ENCODE measurements at places on chromosomes 5 and 9.

- DNase-seq, result no peak
Observed at GRCh38 chr9:79580055-79580454, 8.3 kb downstream of the TLE4 start.

DNA sequence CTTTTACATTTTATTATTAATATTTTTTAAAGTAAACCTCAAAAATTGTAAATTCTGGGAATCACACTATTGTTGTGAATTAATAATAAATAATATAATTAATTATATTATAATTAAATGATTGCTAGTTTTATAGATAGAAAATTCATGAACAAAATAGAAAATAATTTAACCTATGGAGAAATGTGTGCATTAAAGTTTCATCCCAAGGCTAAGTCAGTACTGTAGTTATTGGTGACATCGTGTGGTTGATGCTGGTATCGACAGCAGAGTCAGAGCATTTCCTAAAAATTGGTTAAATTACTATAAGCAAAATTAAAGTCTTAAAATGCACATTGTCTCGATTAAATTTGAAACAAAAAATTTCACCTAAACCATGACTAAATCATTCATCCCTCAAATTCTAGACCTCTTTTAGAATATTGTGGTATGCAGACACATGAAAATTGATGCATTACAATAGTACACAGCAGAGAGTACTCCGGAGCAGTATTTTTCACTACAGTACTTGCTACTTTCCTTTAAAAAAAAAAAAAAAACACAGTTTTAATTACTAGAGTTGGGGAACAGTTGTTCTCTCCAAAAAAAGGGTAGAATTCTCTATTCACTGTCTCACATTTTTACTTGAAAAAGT lies 73.9 kb downstream of the RORB start:
- no peak for DNase-seq

DNA sequence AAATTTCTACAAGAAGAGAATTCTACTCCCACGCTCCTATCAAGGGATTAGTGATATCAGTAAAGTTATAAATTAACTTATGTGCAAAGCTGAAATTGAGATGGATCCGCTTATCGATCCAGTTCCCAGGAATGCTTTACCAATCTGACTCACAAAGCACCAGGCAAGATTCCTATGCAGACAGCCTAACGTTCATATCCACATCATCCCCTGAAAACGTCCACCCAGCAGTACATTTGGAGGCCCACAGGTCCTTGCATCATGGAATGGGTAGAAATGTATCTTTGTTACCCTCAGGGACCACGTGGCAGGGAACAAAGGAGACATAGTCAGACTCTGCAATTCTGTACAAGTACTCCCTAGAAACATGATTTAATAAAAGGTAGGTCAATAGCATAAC lies 147.4 kb downstream of the ESM1 start:
- DNase-seq, result no peak

GRCh38 chr5:43191740-43192557 lies at the start of gene NIM1K:
Gene NIM1K (plus strand): TSS chr5:43192225. CDS start chr5:43245776, 53,551 bp downstream.
- peak; percentile 13 for DNase-seq

GRCh38 chr5:31663519-31663918 lies 24.6 kb downstream of the PDZD2 start:
- no peak for DNase-seq

DNA sequence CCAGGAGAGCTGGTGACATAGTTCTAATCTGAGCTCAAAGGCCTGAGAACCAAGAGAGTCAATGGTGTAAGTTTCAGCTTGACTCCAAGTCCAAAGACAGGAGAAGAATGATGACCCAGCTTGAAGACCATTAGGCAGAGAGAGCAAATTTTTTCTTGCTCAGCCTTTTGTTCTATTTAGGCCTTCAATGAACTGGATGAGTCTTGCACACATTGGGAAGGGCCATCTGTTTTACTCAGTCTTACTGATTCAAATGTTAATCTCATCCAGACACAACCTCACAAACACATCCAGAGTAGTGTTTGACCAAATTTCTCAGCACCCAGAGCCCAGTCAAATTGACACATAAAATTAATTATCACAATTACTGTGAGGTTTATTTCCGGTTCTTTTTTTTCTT lies 7.1 kb upstream of the BTF3 start:
- no peak for DNase-seq
